HAP-1 (cell line): ENCODE measurements at places on chromosomes 5 and 9.

GRCh38 chr9:123336449-123336848 lies 19.5 kb upstream of the CRB2 start:
- DNase-seq: no peak

DNA sequence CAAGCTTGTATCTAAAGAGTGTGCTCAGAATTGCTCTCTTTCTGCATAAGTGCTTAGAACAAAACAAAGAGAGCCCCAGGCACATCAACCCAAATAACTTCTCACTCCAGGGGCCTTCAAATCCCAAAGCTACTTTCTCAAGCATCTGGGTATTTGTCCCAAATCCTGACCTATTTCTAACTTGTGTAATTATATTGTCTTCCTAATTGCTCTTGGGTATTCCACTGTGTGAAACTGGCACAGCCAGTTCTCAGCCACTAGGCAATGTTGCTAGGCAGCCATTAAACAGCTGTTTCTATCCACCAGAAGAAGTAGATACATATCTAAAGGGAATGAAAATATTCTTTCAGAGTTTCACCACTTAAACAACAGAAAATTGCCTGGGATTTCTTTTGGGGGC lies 198.8 kb downstream of the PRELID2 start:
- DNase-seq: no peak

- no peak for DNase-seq
These were observed 108.5 kb downstream of the MTREX start for GRCh38 chr5:55416306-55416705.

- DNase-seq: no peak
These were observed 16.1 kb upstream of the CMBL start for GRCh38 chr5:10323588-10324488.

DNA sequence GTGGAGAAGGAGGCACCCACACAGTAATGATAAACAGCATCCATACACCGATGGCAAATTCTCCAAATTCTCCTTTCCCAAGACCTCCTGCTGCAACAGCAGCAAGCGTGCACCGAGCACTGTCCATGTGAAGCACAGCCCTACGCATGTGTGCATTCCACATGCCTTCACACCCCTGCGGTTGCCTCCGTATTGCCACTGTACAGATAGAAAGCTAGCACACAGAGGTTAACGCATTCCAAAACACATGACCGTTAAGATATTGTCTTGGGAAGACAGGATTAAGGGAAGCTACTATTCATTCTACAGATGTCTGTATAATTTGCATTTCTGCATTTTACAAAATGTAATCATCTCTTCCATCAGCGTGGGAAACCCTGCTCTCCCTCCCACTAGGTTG lies 6.6 kb downstream of the FLT4 start:
- no peak for DNase-seq

DNA sequence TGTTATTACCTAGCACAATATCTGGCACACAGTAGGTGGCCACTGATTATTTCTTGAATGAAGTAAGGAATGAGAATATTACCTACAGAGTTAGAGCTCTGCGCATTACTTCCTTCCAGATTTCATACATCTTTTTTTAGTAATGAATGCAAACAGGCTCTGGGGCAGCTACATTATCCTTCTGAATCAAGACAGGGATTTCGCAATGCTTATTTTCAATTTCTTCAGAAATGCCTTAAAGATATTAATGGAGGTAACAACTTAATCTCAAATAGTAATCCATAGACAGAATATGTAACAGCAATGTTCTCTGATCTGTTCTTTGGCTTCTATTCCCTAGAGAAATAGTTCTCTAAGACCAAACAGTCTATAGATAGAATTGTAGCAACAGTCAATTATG lies 32.6 kb downstream of the CDKN2A start:
- DNase-seq: no peak

DNA sequence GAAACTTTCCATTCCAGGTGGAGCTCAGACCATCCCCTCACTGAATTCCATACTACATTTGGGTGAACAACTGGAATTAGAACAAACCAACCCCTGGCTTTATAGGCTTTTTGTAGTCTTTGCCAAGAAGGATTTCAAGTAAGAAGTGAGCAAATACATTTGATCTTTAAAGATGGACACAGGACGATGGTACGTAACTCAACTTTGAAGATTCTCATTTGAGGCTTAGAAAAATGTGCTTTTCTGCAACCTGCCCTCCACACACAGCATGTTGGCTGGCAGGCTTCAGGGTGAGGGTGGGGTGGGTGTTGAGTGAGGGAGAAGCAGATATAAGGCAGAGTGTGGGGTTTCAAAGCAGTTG lies 175.8 kb downstream of the DCP2 start:
- no peak for DNase-seq

DNA sequence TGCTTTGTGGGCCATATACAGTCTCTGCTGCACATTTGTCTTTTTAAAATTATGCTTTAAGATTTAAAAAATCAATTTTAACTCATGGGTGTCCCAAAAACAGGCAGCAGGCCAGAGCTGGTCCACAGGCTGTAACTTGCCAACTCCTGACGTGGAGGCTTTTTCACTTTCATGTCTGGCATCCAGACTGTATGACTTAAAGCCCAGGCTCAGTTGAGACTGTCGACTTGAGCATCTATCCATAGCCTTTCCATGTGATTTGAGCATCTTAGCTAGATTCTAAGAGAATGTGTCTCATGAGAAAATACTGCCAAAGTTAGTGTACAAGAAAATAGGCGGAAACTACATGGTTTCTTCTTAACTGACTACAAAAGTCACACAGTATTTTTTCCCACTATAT lies 559.0 kb upstream of the TUSC1 start:
- no peak for DNase-seq

- DNase-seq: no peak
These were observed 2.5 kb upstream of the NRARP start for GRCh38 chr9:137304383-137305059.

DNA sequence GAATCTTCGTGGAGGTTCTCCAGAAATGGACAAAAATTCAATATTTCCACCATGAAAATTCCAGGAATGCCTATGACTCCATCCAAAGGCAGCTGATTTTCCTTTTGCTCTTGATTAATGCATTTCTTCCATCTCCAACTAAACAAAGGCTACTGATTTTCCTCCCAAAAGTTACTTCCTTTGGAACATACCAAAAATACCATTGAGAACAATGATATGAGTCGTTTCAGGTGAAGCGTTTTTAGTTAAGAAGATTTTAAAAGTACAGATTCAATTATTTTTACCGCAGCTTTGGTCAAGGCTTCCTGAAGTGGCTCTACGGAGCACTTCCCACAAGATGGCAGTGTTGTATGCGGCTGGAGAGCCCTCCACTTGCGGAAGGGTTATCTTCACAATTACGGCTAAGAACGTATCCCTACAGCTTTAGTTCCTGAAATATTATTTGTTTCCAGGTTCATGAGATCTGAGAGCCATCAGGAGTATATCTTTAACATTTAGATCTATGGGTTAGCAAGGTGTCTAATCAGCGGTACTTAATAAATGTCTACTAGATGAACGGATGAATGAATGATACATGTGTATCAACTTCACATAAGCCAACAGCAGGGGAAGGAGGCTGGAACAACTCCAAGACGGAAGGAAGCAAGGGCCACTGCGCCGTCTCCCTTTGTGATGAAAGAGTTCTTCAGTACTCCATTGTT lies 35.9 kb upstream of the ARSB start:
- peak; percentile 80 for DNase-seq

- no peak for DNase-seq
These were observed 7.8 kb downstream of the RAI14 start for GRCh38 chr5:34663771-34664496.

- DNase-seq: no peak
These were observed 7.4 kb downstream of the BSPRY start for GRCh38 chr9:113356686-113357292.
